Activated CD4-positive, alpha-beta T cell treated with anti-CD3 and anti-CD28 coated beads, Interleukin-2, amount 10 ng/mL, durations not matched to agents 24 days and 14 days (primary cell): ENCODE measurements at places on chromosomes 2 and 18. TPM values are rescaled to one million over a fixed set of nuclear protein-coding genes. Genes with fewer than 3 reads are reported as not detected.

AOX1 gene
- total RNA-seq: 0.26 TPM in 1 of 2 replicates, not detected in the other

C2orf66 gene
- total RNA-seq: 0.17 and 0.33 TPM in 2 replicates

GRCh38 chr2:188207554-188207953 lies 84.1 kb upstream of the GULP1 start:
- DNase-seq: no peak

DNA sequence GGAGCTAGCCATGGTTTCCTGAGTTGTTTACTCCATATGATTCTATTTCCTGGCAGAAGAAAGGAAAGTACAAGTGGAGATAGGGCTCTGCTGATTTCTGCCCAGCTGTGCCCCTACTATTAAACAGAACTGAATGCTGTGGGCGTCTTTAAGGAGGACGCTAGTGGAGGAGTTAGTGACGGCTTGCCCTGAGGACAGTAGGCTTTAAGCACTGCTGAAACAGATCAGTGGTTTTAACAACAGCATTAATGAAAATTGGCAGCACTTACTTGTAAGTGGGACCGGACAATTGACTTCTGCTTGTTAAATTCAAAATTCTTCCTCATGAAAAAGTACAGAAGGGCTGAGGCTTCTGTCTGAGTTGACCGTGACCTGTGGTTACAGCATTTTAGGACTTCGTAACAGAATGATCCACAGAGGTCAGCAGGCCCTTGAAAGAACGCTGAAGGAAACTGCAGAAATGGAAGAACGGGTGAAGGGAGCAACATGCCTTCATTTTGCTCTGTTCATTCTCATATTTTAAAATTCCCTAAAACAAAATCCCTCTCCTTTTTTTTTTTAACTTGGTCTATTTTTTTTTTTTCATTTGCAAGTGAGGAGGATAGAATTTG lies 80.6 kb upstream of the CCDC195 start:
- no peak for DNase-seq

KCTD18 gene
- total RNA-seq: 13.3 and 14.2 TPM in 2 replicates

HOXD11 gene
- not detected in 2 replicates for total RNA-seq

RAD51AP2 gene
- not detected in 2 replicates for total RNA-seq

- DNase-seq: no peak
Measured at GRCh38 chr2:118243031-118243430, 154.8 kb downstream of the INSIG2 start.

RRM2 gene
- total RNA-seq: 378 and 383 TPM in 2 replicates
